ENCODE measurements at places on chromosomes 7 and 10. TPM values are rescaled to one million over a fixed set of nuclear protein-coding genes. Genes with fewer than 3 reads are reported as not detected.

GRCh38 chr10:129544205-129545202, 77.5 kb downstream of the MGMT start:
- H3K4me3 ChIP-seq = no peak overlapping the region
- peak overlapping the region; percentile 26 for H3K27ac ChIP-seq
- no peaks in the 10 kb centered on the region for H3K27me3 ChIP-seq
- DNase-seq = no peak
- no peaks in the 10 kb centered on the region for H3K36me3 ChIP-seq

GRCh38 chr10:95605163-95605562, 44.0 kb upstream of the SORBS1 start:
- H3K27me3 ChIP-seq = no peaks in the 10 kb centered on the region
- peaks cover 2% of the 10 kb centered on the region for H3K4me1 ChIP-seq
- H3K36me3 ChIP-seq = no peaks in the 10 kb centered on the region
- no peak overlapping the region for H3K4me3 ChIP-seq
- no peak for DNase-seq
- peak overlapping the region; percentile 26 for H3K27ac ChIP-seq

- H3K4me1 ChIP-seq = peaks cover 14% of the 10 kb centered on the region
- DNase-seq = no peak
Observed at GRCh38 chr7:28178599-28178998, 2.0 kb downstream of the JAZF1 start.

IFRD1 gene
- 83.7 TPM for total RNA-seq

BAG3 gene
- total RNA-seq = 13.9 TPM
